Cerebellar nuclear complex (tissue), 1 donor: ENCODE measurements at places on chromosomes 16 and 17.

DNA sequence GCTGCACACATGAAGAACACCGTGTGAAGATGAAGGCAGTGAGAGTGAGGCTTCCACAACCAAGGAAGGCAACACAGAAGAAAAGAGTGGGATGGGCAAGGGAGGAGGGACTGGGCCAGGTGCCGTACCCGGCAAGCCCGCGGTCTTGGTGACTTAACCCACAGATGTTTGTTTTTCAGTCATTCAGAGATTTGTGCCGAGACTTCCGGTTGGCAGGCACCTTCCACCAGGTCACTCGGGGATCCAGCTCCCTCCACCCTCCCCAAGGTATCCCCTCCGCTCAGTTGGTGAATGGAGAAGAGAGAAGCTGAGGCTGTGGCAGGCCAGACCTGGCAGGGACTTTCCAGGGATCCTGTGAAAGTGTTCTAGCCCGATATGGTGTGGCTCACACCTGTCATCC lies 4.9 kb upstream of the KREMEN2 start:
- no peak for DNase-seq

DNA sequence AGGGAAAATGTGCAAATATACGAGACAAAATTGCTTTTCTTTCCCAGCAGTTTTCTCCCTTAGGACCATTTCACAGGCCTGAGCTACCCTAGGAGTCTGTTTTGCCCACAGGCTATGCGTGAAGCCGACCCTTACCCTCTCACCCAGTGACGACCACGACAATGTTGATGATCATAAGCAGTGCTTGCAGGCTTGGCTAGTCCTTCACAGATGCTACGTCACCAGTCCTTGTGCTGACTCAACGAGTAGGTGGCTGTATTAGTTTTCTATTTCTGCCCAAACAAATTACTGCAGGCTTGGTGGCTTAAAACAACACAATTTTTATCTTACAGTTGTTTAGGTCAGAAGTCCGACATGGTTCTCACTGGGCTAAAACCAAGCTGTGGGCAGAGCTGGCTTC lies 574.6 kb upstream of the HSBP1 start:
- no peak for DNase-seq

- no peak for DNase-seq
Measured at GRCh38 chr17:65941356-65941899, 250.5 kb downstream of the CEP112 start.

DNA sequence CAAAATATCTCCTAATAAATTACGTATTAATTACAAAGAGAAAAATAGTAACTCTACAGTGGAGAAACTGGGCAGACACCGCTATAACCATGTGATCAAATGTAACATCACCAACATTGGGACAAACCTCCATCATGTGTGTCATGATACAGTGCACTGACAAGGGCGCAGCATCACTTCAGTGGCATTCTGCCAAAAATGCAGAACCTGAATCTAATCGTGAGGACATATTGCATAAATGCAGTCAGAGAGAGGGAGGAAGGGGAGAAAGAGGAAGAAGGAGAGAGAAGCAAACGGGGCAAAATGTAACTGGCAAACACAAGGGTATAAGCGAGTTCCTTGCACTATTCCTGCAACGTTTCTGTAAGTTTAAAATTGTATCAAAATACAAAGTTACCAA lies 74.2 kb upstream of the MARCHF10 start:
- DNase-seq, result no peak

DNA sequence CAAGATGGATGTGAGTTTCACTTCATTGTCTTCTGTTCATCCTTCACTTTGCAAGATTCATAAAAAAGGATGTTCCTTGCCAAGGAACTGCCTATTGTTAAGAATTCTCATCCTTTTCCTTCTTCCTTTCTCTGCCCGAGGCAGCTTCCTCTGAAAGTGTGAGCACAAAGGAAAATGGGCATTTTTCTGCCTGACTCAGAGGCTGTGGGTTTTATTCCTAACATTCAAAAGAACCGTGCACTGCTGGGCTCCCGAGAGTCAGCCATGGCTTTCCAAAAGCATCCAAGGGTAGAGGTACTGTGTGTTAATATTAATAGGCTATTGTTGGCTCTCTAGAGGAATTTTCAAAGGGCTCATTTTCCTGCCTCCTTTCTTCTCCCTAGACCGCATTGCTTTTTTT lies 289.4 kb downstream of the ABCC12 start:
- no peak for DNase-seq

- DNase-seq, result no peak
Measured at GRCh38 chr17:45270828-45271418, 9.0 kb upstream of the SPATA32 start.

DNA sequence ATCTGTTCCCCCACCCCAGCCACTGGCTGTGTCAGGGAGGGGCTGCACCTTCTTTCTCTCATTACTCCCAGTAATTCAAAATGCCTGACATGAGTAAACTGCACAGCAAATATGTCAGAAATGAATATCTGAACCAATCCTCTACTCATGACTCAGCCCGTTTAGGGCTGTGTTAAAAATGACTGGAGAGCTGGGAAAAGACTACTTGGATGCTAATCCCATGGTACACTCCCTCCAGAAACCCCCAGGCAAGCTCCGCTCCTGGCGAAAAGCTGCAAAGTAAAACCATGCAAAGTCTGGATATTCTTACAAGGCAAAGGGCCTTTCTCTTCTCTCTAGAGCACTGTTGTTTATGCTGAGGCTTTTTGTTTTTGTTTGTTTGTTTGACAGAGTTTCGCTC lies 448.1 kb upstream of the DYNLRB2 start:
- DNase-seq, result no peak

GRCh38 chr16:17784073-17784472 lies 313.3 kb upstream of the XYLT1 start:
- DNase-seq, result no peak

DNA sequence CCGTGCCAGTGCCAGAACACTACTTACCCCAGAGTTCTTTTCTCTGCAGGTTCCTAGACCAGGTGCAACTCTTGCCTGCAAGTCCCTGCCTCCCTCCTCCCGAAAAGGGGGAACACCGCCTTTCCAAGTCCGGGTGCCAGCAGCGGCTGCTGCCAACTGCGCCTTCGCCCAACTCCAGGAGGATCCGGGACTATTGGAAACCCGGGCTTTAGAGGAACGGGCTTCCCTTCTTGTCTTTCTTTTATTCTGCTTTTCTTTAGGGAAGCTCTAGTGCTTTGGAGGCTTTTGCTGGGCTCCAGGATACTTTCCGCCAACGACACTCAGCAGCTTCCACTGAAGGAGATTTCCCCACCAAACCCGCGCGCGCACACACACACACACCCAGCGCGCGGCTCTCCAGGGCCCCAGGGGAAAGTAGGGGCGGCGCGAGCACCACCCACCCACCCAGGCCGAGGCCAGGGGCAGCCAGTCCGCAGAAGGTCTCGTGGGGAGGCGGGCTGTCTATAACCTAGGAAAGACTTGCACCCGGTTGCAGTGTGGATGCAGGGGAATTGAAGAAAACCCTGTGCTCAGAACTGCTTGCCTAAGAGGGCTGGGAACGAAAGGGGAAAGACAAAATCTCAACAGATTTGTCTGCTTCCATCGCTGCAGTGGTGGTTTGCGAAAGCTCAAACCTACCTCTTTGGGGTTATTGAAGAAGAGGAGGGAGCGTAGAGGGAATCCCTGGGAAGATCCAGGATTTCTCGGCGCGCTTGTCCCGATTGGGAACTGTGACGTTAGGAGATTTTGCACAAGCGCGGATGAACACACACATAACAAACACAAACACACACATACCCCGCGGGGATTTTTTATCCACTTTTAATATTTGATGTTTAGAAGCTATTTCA lies 977 bp upstream of the CA10 start:
- no peak for DNase-seq

- no peak for DNase-seq
Measured at GRCh38 chr16:68065716-68066305, 19.4 kb upstream of the NFATC3 start.

GRCh38 chr17:65198653-65199382 lies 61.6 kb downstream of the RGS9 start:
- peak; percentile 12 for DNase-seq
